ENCODE measurements at places on chromosomes 12 and 14.
A peak's percentile ranks its signal among the peaks of the same experiment; 100 is the strongest.

GRCh38 chr14:89827265-89827664 lies 127.3 kb downstream of the EFCAB11 start:
- DNase-seq = peak; percentile 3

- no peak for DNase-seq
These were observed 437.1 kb downstream of the NPAS3 start for GRCh38 chr14:33375786-33376185.

DNA sequence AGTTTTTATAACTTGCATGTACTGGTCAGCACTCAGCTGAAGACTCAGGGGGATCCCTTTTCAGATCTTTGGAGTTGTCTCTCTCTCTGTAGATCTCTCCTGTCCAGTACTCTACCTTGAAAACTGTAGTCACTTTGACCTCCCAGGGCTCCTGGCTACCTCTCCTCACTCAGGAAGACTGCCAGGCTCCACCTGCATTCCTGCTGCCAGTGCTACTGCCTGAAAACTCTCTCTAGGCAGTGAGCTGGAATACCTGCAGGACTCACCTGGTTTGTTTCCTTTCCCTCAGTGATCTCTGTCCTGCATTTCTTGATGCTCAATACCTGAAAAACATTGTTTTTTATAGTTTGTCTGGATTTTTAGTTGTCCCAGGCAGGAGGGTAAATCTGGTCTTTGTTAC lies 87.4 kb downstream of the PRIMA1 start:
- DNase-seq = no peak

DNA sequence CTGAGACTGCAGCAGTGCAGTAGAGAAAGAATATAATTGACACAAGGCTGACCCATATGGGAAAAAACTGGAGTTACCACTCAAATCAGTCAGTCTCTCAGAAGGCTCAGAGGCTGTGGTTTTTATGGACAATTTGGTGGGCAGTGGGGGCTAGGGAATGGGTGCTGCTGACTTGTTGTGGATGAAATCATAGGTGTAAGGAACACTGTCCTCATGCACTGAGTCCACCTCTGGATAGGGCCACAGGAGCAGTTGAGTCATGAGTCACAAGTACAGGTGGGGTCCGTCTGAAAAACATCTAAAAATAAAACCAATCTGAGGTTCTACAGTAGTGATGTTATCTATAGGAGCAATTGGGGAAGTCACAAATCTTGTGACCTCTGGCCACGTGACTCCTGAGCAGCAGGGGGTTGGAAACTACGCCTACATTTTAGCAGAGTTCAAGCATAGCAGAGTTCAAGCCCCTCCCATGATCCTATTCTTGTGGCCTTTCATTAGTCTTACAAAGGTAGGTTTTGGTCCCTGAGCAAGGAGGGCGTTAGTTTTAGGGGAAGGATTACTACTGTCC lies 18.1 kb upstream of the SGPP1 start:
- DNase-seq = no peak

DNA sequence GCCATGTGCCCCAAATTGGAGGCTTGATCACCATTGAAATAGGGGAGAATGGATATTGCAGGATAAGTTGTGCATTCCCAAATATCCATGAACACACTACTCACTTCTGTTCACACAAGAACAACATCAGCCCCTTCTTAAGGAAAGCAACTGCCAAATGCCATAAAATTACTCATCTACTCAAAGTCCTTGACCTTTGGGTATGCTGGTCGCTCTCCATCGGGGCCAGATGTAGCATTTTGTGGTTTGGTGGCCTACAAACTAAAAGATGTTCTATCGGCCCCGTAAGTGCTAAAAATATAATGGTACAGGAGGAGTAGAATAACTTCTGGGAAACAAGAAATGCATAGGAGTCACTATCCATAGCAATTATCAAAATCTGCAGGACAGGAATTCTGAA lies 362.6 kb downstream of the AEBP2 start:
- DNase-seq = no peak

Measured in suppressor macrophage treated with lipopolysaccharide for 4 hours (primary cell).